ENCODE measurements at places on chromosomes 1 and 21.

DNA sequence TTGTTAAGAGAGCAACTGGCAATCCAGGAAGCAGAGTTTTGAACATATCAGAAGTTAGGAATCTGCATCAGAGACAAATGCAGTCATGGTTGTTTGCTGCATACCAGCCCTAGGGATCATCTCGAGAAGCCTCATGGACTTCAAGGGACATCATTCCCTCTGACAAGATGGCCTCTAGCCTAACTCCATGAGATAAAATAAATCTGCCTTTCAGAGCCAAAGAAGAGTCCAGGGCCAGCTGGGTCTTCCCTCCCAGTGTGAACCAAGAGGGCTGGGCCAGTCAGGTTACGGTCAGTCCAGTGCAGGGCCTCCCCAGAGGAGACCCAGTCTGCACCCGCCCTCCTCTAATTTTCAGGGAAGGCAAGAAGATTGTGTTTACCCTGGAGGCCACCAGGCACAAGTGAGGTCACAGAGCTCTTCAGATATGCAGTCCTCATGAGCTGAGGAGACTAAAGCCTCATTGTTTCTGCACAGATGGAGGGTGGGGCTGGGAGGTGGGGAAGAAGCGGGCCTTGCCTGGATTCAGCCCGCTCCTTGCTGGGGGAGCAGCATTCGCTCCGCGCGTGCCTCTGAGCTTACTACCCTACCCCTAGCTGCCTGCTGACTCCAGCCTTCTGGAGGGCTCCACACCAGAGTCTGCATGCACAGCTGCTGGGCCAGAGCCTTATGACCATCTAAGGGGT, 52.8 kb downstream of the CAPN2 start:
- peak; percentile 63 for DNase-seq

DNA sequence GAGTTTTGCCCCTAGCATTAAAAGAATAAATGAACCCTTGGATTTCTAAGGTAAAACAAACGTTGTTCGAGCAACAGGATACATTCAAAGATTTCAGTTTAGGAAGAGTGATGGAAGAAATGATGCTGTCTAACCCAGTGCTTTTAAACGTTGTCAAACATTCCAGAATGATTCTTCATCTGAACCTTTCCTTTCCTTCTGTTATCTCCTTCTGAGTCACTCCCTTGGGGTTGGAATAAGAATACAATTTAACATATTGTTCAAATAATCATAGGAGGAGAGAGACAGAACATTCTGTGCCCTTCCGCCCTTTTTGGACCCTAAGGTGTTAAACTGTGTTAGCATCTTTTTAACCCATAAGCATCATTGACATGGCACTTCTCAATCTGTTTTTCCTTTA, 61.1 kb upstream of the RCOR3 start:
- no peak for DNase-seq

DNA sequence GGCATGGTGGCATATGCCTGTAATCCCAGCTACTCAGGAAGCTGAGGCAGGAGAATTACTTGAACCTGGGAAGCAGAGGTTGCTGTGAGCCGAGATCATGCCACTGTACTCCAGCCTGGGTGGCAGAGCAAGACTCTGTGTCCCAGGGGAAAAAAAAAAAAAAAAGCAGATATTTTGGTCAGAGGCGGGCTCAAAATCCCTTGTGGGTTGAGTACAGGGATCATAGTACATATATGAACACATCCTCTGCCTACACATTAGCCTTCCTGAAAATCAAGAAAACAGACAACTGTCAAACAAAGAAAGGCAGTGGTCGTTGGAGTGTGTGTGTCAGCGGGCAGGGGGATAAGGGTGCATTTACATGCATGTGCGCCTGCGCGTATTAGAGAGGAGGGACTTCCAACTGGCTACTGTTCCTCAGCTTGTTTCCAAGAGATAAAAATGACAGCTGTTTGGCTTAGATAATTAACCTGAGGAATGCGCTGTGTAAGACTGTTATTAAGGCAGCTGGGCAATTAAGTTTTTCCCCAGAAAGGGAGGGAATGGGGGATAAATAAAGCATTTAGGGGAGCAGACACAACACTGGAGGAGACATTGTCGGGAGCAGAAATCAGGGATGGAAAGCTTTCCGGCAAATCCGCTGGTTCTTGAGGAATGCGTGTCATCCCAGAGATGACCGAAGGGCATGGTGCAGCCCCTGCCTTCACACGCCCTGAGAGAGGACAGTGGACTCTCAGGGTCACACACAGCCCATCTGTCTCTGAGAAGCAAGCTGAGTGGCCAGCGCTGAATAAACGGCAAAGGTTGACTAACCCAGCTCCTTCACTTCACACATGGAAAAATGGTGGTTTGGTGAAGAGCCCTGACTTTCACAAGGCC, 6.4 kb downstream of the LAMB3 start:
- no peak for DNase-seq

- no peak for DNase-seq
Measured at GRCh38 chr1:77030401-77031105, 163.3 kb downstream of the ST6GALNAC5 start.

DNA sequence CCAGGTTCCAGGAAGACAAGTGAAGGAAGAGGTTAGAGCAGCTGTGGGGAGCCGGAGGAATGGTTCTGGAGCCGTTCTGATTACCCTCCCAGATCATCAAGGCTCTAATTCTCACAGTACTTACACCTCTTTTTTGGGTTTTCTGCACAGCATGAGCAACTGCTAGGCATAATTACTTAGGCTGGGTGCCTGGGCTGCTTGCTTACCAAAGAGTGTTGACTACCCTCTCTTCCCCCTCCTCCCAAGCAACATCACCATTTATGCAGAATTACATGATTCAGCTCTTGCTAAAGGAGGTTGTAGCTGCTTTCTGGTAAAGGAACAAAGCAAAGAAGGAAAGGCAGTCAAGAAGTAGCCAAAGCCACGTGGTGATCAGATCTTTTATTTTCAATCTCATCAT, 397.2 kb downstream of the KCNH1 start:
- DNase-seq = no peak

- DNase-seq = no peak
Measured at GRCh38 chr1:150961756-150962155, 12.9 kb downstream of the CERS2 start.

DNA sequence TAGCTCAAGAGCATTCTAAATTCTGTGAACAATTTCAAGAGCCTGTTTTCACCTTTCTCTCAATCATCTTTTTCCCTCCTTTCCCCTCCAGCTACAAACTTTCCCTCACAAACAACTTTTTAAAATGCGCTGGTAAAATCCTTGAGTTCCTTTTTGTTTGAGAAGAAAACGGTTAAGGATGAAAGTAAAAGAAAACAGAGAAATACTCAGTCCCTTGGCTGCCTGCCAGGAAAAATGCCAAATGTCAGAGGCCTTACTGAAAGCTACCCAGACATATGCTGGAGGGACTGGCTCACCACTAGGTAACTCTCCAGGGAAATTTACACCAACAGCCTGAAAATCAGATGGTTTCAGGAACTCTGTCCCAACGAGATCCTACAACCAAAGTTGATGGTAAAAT, 11.0 kb upstream of the SERBP1 start:
- peak; percentile 84 for DNase-seq

GRCh38 chr1:29259802-29260441, 23.6 kb downstream of the PTPRU start:
- DNase-seq = no peak

DNA sequence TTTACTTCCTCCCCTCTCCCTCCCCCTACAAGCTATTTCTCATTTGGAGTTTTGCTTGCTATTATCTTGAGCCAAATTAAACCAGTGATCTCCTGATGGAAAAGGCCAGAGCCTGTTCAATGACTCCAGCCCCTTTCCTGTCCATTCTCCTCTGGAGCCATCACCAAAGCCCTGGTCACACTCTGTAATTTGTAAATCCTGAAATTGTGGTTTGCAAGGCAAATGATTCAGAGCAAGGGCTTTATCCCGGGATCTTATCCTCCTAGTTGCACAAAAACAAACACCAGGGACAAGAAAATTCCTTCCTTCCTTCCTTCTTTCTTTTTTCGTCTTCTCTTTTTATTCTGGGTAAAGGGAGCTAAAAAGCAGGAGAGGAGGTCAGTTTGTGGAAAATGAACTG, 366.1 kb upstream of the ST6GALNAC5 start:
- no peak for DNase-seq

GRCh38 chr21:43193088-43193650, 24.4 kb downstream of the CRYAA start:
- no peak for DNase-seq

- no peak for DNase-seq
Measured at GRCh38 chr1:229196404-229197264, 74.3 kb upstream of the RAB4A start.

GRCh38 chr1:110513511-110513910, 5.5 kb downstream of the KCNA10 start:
- no peak for DNase-seq

GRCh38 chr1:228008391-228009115, 1.8 kb downstream of the WNT3A start:
- DNase-seq = peak; percentile 40

DNA sequence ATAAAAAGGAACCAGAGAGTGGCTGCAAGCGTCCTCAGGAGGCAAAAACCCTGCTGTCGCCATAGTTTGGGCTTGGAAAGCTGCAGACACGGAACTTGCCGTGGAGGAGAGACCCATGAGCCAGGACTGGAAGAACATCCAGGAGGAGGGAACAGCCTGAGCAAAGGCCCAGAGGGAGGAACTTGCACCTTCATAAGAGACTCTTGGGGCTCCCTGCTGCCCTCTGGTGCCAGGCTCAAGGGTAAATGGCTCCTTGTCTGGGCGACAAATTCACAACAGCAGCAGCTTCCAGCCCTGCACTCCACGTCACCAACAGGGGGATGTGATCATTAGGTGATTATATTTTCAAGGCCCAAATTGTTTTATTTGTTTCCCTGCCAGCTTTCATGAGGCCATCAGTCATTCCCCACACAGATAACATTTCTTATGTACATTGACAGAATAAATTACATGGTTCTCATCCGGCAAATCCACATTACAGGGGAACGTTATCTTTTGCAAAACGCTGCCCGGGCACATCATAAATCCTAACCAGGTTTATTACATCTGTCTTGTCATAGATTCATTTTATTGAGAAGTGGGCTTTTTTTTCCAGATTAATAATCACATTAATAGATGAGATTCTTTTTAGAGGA, 143.0 kb upstream of the GRIK3 start:
- no peak for DNase-seq

- no peak for DNase-seq
Measured at GRCh38 chr1:68197461-68197860, 34.9 kb downstream of the WLS start.

DNA sequence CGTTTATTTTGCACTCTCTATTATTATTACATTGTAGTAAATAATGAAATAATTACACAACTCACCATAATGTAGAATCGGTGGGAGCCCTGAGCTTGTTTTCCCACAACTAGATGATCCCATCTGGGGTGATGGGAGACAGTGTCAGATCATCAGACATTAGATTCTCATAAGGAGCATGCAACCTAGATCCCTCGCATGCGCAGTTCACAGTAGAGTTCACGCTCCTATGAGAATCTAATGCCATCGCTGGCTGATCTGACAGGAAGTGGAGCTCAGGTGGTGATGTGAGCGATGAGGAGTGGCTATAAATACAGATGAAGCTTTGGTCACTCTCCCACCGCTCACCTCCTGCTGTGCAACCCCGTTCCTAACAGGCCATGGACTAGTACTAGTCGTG, 112.1 kb downstream of the ROR1 start:
- DNase-seq = no peak

DNA sequence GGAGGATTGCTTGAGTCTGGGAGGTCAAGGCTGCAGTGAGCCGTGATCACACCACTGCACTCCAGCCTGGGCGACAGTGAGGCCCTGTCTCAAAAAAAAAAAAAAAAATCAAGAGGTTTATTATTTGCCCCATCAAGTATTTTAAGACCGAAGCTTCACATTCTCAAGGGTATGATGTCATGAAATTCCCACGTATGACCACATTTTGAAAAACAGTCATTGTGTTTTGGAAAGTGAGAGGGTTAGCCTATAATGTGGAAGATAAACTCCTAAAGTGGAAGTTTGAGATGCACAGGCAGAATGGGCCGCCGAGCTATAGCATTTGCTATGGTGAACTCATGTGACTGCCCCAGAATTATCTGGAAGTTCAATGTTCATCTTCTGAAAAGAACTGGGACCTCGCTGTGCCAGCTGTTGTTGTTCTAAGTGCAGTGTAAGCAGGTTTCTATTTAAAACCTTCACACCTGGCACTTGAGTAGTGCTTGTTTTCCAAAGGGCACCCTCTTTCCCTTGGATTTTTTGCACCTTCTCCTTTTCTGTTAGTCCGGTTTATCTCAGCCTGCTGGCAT, 96.9 kb upstream of the SLC25A33 start:
- no peak for DNase-seq

DNA sequence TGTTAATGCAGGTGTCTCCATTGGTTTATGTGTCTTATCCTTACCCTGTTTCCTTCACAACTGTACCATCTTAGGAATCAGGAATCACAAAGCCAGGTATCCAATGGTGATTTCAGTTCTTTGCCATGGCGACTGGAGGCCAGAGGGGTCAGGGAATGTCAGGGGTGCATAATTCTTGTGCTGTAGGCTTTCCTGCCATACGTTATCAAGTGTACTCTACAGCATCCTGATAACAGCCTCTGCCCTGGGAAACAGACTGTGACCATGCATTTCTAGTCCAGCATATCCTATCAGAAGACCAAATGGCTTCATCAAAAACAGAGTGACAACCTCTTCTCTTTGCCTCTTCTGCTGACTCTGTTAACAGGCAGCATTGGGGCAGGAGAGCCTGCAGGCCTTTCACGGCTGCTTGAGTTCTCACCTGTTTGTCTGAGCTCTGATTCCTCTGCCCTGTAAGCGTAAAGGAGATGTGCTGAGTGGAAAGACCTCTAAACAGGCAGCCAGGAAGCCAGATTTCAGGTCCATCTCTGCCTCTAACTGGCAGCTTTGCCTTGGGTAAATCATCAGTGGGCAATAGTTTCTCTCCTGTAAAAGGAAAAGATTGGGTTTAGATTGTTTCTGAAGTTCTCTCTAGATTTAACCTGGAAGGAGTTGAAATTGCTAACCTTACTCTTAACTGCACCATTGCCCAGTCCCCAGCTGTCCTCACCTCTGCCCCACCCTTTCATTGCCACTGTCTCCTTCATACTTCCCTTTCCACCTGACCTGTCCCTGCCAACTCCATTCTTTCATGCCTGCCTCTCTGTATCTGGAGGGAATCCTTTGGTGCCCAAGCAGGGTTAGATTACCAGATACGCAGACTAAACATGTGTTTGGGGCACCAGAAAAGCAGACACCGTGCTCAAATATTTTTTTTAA, 80.2 kb downstream of the LRRC8D start:
- DNase-seq = no peak

- no peak for DNase-seq
Measured at GRCh38 chr1:36531833-36532232, 49.1 kb upstream of the CSF3R start.

GRCh38 chr1:245378745-245379144, 224.0 kb downstream of the KIF26B start:
- DNase-seq = no peak

DNA sequence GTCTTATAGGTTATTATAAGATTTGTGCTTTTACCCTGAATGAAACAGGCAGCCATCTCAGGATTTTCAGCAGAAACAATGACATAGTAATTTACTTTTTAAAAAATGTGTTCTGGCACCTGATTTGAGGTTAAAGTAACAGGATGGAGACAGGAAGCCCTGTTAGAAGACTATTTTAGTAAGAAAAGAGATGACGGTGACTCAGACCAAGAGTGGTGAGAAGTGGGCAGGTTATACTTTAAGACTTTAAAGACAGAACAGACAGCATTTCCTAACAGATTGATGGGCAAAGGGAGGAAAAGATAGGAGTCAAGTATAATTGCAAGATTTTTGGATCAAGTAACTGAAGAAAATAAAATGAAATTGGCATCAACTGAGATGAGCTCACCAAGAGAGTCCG, 436.8 kb upstream of the NR5A2 start:
- no peak for DNase-seq

All from ascending aorta (tissue), 2 donors.